ENCODE measurements at places on chromosomes 1 and 21.

- DNase-seq, result no peak
Measured at GRCh38 chr1:206834711-206835110, 30.7 kb upstream of the IL20 start.

GRCh38 chr1:24501371-24502064, 1.1 kb upstream of the RCAN3 start:
- DNase-seq, result peak; percentile 13

DNA sequence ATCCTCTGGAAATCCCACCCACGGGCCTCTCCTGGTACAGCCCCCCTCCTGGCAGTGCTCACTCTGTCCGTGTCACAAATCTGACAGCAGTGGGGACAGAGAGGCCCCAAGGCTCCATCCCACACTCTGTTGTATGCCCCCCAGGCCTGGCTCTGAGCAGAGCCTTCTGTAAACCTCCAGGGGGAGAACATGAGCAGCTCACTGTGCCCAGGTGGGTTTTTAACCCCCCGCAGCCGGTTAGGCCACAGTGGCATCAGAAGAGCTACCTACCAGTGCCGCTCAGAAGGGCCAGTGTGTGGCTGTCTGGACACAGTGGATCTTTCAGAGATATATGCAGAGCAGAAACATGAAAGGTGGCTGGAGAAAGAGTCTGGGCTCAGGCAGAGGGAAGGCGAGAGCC, 12.0 kb upstream of the GPR153 start:
- DNase-seq, result no peak

GRCh38 chr1:29052941-29053340, 70.8 kb downstream of the TMEM200B start:
- peak; percentile 55 for DNase-seq

DNA sequence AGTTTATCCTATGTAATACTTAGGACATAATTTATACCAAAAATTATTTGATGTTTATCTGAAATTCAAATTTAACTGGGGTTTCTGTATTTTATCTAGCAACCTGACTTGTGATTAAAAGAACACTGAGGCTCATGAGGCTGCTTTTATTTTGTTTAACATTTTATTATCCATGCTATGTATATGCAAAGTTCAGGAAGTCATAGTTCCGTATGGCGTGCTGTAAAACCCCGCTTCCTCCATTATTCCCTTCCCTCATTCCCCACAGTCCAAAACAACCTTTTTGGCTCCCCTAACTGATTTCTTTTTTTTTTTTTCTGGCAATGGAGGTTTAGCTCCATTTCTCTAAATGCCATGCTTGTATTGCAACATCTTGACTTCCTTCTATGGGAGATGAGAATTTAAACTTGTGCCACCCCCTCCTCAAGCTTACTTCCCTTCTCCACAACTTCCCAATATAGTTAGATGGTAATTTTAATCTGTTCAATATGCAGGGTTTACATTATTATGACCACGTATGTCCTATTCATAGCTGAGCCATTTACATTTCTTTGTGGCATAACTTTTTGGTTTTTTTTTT, 138.0 kb upstream of the DNAH14 start:
- no peak for DNase-seq

GRCh38 chr1:225318706-225319575, 108.9 kb downstream of the LBR start:
- peak; percentile 59 for DNase-seq

DNA sequence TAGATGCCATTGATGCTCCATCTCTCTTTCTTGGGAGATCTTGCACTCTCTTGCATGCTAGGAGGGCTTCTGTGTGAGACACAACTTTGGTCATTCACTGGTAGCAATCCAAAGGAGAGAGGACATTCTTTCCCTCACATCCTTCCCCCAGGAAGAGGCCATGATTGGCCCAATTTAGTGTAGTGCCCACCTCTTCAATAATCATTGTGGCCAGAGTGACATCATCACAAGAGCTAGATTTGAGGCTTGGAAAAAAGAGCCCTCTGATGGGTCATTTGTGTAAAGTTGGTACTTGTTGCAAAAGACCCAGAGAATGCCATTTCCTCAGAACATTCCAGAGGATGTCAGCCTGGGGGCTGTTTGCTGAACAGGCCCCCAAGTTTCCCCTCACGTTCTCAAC, 30.2 kb downstream of the S100A6 start:
- no peak for DNase-seq
